ENCODE measurements at places on chromosomes 1 and 21.

- no peak for DNase-seq
These were observed 9.5 kb upstream of the PLEKHM2 start for GRCh38 chr1:15674386-15675159.

DNA sequence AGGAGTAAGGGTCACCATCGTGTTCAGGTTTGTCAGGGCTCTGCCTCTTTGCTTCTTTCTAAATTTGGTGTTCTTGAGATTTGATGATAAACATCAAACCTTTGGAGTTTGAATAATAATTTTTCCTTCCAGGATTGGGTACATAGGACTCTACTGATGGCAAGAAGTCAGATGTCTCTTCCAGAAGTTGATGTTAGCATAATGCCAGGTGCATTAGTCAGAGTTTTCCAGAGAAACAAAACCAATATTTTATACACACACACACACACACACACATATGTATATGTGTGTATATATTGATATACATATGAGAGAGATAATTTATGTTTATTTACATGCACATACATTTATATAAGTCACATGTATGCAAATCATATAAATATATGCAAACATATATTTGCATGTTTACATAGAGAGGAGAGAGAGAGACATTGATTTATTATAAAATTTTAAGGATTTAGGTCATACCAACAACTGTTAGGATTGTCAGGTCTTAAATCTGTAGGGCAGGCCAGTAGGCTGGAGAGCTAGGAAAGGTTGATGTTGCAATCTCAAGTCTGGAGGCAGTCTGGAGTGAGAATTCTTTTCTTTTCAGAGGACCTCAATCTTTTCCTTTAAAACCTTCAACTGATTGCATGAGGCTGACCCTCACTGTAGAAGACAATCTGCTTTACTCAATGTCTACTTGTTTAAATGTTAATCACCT, 199.2 kb downstream of the HLX start:
- DNase-seq = peak; percentile 22

GRCh38 chr1:198361237-198361767, 179.2 kb downstream of the ATP6V1G3 start:
- DNase-seq = no peak

DNA sequence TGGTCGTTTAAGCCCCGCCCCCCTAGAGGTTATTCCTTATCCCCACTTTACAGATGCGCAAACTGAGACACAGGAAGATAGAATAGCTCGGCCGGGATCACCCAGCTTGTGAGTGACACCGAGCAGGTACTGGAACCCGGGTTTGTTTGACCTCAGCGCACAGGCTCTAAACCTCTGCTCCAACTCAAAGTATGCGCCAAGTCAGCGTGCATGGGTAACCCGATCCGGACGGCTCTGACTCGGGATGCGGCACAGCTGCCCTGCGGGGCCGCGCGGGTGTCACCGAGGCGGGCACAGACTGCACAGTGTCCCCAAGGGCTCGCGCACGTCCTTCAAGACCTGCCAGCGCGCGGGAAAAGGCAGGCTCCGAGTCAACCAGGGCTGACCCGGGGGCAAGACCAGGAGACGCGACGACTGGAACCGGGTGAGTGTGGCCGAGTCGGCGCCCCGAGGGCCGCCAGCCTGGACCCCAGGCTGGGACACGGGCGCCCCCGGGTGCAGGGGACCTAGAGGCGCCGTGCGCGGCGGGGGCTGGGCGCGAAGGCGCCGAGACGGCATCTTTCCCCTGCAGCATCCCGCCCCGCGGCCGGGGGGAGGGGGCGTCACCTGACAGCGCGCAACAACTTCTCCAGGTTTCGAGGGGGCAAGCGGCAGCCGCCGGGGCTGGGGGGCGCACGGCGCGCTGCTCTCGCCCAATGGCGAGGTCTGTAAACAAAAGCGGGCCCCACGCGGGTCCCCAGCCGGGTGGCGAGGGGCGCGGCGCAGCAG, 101.9 kb upstream of the SOD1 start:
- no peak for DNase-seq

DNA sequence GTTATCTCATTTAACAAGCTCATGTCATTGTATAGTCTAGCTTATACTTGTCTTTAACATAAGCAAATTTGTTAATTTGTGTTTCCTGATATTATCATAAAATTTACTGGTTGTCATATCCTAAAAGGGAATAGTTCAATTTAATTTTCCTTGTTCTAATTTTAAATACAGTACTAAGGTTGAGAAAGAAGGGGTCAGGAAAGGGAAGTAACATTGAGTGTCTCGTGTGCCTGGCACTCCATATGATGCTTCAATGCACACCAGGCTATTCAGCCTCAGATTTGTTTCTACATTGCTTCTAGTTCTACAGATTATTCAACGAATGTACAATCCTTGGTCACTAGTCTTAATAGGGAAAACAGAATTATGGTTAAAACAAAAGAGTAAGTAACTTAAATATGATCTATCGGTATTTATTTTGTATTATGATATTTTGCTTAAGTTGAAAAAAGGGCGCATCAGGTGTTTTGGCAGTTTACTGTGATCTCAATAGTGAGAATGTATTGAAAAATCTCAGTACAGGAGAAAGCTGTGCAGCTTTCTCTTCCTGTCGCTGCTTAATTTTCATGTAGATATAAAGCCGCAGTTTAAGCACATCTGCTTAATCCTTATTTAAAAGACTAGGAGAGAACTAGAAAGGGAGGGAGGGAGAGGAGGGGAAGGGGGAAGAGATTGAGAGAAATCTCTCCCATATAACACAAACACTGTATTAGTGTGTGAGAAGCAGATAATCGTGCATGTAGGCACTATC, 13.0 kb downstream of the PTPRC start:
- no peak for DNase-seq

DNA sequence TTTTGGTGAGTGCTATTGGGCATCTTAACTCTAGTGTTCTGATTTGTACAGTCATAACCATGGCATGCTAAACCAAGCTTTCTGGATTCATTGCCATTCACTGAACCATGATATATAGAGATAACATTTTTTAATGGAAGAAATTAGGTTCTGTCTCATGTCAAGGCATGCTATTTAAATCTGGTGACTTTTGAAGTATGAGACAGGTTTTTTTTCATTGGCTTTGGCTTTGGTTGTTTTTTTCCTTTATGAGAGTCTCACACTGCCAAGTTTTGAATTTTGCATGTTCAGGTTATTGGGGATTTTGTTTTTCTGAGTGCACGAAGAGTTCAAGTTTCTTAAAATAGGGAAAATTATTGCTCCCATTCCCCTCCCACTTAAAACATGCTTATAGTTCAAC, 141.3 kb upstream of the ADAMTS5 start:
- peak; percentile 38 for DNase-seq

- no peak for DNase-seq
These were observed 6.7 kb downstream of the LRRC38 start for GRCh38 chr1:13507075-13507474.
